Smooth muscle cell of the pulmonary artery (primary cell): ENCODE measurements at places on chromosomes 5 and 9. TPM values are rescaled to one million over a fixed set of nuclear protein-coding genes. Genes with fewer than 3 reads are reported as not detected.

PRR16 gene
- 7.7 and 8.5 TPM in 2 replicates for total RNA-seq

CCDC171 gene
- 2.2 and 2.4 TPM in 2 replicates for total RNA-seq

GAS1 gene
- total RNA-seq, result 8.1 and 11.6 TPM in 2 replicates

PTPRD gene
- 5.0 and 17.2 TPM in 2 replicates for total RNA-seq

IL13 gene
- not detected in 2 replicates for total RNA-seq

CCNJL gene
- total RNA-seq, result 0.52 and 1.4 TPM in 2 replicates

KCNT1 gene
- not detected in 2 replicates for total RNA-seq

TPPP gene
- total RNA-seq, result 0.33 and 0.43 TPM in 2 replicates

ADAMTS2 gene
- total RNA-seq, result 32.5 and 155 TPM in 2 replicates

NR6A1 gene
- total RNA-seq, result 0.39 and 0.69 TPM in 2 replicates
